ENCODE measurements at places on chromosomes 6 and 20.

- no peak for DNase-seq
These were observed 78.6 kb downstream of the GCLC start for GRCh38 chr6:53466257-53466656.

GRCh38 chr6:4774715-4775493 lies 1.3 kb upstream of the CDYL start:
- DNase-seq = no peak

- no peak for DNase-seq
These were observed 341.9 kb downstream of the ARHGAP18 start for GRCh38 chr6:129368076-129368475.

- DNase-seq = no peak
These were observed 47.7 kb upstream of the RNF182 start for GRCh38 chr6:13877051-13877450.

GRCh38 chr6:132715204-132715603 lies 1.3 kb upstream of the VNN1 start:
- DNase-seq = peak; percentile 8

DNA sequence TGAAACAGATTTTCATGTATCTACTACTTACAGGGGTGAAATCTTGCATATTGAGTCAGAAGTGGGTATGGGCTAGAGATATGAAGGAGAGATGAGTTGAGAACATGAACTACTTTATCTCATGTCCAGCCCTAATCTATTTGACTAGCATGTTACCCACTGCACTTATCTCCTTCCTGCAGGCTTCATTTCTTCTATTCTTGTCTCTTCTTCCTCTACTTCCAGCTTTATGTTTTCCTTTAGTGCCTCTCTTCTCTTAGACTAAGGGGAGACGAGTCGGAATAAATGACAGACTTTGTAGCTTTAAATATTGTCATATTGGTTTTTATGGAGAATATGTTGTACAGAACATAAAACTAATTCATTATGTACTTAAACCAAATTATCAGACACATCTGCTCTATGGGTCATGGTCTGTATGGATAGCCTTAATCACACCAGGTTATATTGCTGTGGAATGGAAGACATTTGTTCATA lies 5.3 kb downstream of the RAB32 start:
- DNase-seq = no peak

DNA sequence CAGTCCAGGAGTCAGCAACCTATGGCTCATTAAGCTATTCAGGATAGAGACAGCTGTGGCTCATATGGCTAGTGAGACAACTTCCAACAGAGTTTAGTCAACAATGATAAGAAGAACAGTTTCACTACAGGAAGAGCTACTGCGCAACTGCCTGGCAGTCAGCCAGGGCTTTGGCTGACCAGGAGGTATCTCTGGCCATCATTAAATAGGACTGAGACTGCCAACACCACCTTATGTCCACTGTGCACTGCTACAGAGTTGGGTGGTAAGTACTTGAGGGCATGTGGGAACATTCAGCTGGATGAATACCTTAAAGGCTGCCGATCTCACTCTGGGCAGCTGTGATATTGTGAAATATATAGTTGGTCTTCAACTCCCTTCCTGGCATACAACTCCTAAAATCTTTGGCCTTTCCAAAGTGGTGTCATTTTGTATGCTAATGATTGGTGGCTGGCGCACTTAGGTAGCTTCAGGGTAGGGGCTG lies 52.2 kb upstream of the FAM83C start:
- DNase-seq = no peak
